ENCODE measurements at places on chromosomes 3 and 15.
A peak's percentile ranks its signal among the peaks of the same experiment; 100 is the strongest.

GRCh38 chr3:177370246-177370822 is 173.1 kb upstream of the TBL1XR1 start:
- DNase-seq: no peak

DNA sequence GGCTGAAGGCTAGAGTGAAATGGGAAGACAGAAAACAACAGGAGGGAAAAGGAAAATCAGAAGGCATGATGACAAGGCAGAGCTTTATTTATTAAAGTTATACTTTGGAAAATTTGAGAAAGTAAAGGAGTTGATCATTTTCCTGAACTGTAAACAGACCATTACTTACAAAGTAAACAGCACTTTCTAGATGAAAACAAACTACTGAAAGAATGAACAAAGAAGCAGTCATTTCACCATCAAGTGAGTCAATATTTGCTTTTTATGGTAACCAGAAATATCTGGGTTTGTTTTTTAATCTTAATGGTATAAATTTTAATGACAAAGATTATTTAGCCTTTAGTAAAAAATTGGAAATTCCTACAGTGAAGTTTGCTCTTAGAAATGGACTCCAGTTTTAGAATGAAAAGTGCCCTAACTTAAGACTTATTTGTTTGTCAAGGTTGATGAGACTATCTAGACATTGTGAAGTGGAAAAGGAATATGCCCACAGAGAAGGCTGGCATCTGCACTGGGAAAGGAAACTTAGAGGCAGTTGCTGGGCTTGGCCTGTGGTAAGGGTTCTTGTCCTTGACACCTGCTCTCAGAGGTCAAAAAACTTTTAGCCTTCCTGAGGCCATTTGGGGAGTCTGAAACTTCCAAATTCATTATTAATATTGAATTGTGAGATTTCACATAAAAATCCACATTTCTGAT is 47.2 kb downstream of the SPTSSB start:
- no peak for DNase-seq

GRCh38 chr15:75338661-75339240 is 2.9 kb downstream of the COMMD4 start:
- DNase-seq: no peak

DNA sequence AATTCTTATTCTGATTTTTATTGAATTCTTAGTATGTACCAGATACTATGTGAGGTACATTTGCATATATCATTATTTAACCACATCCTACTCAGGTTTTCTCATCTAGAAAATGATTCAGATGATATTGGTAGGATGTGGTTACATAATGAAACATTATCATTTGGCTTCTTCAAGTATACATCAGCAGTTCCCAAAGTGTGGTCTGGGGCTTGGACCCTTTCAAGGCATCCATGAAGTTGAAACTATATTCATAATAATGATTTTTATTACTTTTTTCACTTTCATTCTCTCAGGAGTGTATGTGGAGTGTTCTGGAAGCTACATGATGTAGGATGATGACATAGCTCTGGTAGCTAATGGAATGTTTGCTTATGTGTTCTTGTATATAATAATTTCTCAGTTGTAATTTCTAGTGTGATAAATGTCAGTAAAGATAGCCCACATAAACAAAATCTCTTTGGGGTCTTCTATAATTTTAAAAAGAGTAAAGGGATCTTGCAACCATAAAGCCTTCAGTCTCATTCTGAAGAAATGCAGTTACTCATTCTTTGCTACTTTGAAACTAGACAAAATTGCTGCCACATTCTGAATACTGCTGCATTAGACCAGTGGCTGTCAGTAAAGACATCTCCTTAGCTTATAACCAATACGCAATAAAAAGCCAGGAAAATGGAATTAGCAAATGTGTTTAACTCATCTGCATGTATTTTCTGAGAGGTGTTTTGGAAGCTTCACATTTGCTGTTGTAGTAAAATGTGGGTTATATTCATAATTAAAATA is 95.8 kb downstream of the PPARG start:
- DNase-seq: peak; percentile 10

GRCh38 chr15:51251556-51251955 is 86.8 kb downstream of the CYP19A1 start:
- DNase-seq: no peak

DNA sequence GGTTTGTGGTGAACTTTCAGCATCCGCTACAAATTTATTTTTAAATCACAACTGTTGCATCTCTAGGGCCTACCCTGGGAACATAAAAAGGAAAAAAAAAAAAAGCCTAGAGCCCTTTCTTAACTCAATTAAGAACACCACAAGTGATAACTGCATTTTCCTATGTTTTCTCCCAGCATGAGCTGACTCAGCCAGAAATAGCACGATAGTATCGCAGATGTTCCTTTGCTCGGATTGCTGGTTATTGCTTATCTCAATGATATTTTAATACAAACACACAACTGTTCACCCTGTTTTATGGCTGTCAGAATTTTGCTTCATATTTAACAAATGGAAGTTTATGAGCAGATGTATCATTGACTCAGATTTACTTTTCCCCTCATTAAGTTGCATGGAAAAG is 251.8 kb upstream of the SUCLG2 start:
- DNase-seq: no peak

GRCh38 chr15:50355619-50355905 is 564 bp upstream of the GABPB1 start:
- DNase-seq: no peak

- DNase-seq: no peak
Measured at GRCh38 chr3:60076331-60076730, 1026.5 kb upstream of the CFAP20DC start.

GRCh38 chr3:89795506-89795905 is 688.1 kb downstream of the EPHA3 start:
- DNase-seq: no peak

DNA sequence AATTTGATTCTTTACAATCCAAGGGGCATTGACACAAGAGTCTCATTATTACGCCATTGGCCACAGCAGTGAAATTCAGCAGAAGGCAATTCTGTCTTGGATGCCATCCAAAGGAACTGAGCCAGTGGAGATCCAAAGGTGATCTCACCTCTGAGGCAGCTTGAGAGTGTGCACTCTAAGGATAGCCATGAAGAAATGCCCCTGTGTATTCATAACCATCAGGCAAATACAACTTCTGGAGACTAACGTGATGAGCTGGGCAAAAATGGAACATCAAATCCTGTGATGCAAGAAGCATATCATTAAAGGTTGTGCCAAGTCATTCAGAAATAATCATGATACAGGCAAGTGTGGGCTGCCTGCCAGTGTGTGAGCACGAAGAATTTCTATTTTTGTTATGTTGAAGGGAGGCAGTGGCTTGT is 41.4 kb downstream of the ROBO2 start:
- peak; percentile 54 for DNase-seq

- DNase-seq: no peak
Measured at GRCh38 chr3:117200962-117201361, 491.4 kb downstream of the TUSC7 start.

DNA sequence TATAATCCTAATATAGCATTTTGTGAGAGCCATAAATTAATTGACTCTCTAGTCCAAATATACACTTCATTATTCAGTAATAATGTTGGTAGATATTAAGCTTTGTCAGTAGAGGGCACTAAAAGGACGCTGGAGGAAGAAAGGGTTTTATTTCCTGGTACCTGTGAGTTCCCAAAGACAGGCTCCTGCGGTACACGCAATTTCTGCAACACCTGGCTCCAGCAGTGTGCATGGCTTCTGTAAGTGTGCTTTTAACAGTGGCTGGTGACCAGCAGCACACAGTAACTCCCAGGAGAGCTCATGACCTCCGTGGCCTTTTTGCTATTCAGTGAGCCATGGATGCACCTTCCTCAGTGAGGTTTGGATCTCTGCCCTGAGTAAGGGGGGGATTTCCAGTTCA is 338.3 kb upstream of the ZNF385D start:
- DNase-seq: peak; percentile 4

DNA sequence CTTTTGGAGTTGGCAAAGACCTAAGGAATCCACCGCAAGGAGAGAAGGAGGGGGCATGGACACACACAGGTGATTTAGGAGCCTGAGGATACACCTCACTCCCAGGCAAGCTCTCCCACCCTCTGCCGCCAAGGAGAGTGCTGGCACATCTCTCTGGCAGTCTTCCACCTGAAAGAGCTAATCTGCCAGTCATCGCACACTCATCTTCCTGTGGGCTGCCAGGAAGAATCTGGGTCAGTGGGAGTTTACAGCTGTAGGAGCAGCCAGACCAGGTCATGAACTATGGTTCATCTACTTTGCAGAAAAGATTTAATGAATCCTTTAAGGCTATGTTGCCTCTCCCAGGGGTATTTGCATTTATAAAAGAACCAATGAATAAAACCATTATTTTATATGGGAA is 170.6 kb upstream of the TSC22D2 start:
- DNase-seq: peak; percentile 42

DNA sequence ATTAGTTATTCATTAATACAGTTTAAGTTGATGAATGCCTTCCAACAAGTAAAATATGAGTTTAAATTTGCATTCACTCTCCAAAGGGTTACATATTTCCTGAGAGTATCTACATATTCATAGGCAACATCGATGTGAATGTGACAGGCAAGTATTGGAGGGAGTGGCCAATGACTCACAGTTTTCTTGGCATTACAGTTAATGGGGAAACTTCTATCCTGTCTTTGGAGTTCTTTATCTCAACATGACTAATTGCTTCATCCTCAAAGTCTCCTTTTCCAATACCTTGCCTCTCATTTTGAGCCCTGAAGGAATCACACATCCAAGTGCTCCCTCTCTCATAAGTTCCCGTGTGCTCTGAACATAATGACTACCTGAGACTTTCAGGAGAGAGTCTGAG is 439.7 kb upstream of the FRG2C start:
- DNase-seq: no peak

GRCh38 chr3:33137691-33138090 is 23.9 kb downstream of the CRTAP start:
- DNase-seq: no peak

- no peak for DNase-seq
Measured at GRCh38 chr3:30760737-30761136, 133.7 kb downstream of the GADL1 start.

DNA sequence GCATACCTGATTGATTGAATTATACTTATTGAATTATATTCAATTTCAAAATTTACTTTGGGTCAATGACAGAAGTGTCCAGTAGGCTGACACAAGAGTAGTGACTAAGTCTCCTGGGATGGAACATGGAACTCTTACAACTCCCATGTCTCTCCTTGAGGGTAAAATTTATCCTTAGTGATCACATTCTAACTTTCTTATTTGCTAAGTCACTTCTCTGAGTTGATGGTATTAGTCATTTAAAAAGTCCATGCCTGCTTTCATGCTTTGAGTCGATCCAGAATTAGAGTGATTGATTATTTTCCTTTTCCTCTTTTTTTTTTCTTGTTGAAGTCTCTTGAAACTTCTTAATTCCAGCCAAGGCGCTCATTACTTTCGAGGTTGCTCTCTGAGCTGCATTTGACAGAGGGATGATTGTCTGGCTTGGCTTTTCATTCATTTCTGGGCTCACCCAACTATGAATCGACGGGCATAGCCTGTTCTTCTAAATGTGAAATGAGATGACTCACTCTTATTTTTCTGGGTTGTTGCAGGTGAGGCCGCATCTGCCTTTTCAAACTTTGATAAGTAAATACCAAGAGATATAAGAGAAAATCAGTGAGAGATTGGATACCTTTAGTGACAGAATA is 34.9 kb downstream of the LRRC3B start:
- peak; percentile 27 for DNase-seq
